ENCODE measurements at places on chromosomes 2 and 18. TPM values are rescaled to one million over a fixed set of nuclear protein-coding genes. Genes with fewer than 3 reads are reported as not detected.

- H3K4me1 ChIP-seq = no peaks in the 10 kb centered on the region
- H3K27me3 ChIP-seq = no peaks in the 10 kb centered on the region
- no peak overlapping the region for H3K27ac ChIP-seq
- H3K36me3 ChIP-seq = no peaks in the 10 kb centered on the region
- peak; percentile 12 for DNase-seq
- no peak overlapping the region for H3K4me3 ChIP-seq
Observed at GRCh38 chr2:157468931-157469708, 25.2 kb upstream of the CYTIP start.

DNA sequence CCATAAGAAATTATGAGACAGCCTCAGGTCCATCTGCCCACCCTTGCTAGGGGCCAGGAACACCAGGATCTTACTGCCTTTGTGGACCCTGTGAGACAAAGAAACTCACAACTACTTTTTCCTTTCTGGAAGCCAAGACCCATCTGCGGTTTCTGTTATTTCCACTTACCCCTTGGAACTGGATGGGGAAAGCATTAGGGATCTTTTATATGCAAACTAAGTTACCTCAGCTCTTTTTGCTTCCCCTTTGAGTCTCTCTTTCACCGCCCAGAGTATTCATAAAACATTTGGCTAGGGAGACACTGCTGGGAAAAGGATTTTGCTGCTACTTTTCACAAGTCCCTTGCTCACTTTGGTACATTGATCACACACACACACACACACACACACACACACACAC lies 95.7 kb downstream of the ZNF385B start:
- H3K27me3 ChIP-seq = no peaks in the 10 kb centered on the region
- DNase-seq = no peak
- H3K4me1 ChIP-seq = no peaks in the 10 kb centered on the region
- H3K4me3 ChIP-seq = no peak overlapping the region
- no peak overlapping the region for H3K27ac ChIP-seq

GRCh38 chr2:17588031-17588430 lies 47.5 kb downstream of the VSNL1 start:
- peak; percentile 17 for DNase-seq
- H3K4me3 ChIP-seq = no peak overlapping the region
- H3K27ac ChIP-seq = no peak overlapping the region
- H3K27me3 ChIP-seq = no peaks in the 10 kb centered on the region

GRCh38 chr2:132598536-132598935 lies 71.5 kb downstream of the LYPD1 start:
- no peaks in the 10 kb centered on the region for H3K27me3 ChIP-seq
- no peak overlapping the region for H3K4me3 ChIP-seq
- no peaks in the 10 kb centered on the region for H3K4me1 ChIP-seq
- H3K27ac ChIP-seq = no peak overlapping the region

DNA sequence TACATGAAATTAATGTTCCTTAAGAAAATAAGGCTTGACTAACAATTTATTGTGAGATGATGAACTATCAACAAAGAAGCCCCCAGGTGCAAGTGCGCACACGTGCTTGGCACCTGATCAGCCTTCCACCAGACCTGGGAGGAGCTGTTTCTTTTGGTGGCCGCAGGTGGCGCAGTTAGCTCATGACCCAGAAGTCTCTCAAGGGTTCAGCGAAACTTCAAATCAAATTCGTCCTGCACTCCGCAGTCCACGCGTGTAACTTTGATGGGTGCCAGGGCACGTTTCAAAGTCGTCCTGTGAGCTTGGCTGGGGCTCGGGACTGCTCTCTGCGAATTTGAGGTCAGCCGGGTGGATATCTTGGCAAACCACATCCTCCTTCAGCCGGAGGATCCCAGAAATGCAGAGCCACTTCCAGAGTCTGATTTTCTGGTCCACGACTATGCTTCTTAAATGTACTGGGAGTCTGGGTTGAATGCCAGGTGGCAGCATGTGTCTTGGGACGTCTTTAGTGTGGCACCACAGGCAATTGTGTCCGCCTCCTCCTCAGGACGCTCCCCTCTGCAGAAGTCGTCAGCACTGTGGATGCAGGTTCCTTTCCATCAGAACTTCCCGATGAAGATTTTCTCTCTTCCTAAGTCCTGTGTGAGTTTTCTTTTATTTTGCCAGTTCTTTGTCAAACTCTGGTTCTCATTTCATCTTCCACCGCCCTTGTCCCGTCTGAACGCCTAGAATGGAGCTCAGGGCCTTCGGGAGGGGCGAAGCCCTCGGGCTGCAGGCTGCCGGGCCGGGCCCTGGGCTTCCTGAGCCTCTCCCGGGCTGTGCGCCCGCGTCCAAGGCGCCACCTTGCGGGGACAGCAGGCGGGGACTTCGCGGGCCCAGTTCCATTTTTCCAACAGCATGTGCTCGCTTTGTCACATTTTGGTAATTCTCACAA lies 61.3 kb upstream of the RAPGEF4 start:
- H3K4me1 ChIP-seq = peaks cover 3% of the 10 kb centered on the region
- H3K36me3 ChIP-seq = no peaks in the 10 kb centered on the region
- H3K27ac ChIP-seq = no peak overlapping the region
- no peak for DNase-seq
- H3K27me3 ChIP-seq = no peaks in the 10 kb centered on the region

GRCh38 chr2:120134263-120134662 lies 88.9 kb downstream of the TMEM185B start:
- no peaks in the 10 kb centered on the region for H3K27me3 ChIP-seq
- H3K36me3 ChIP-seq = no peaks in the 10 kb centered on the region
- DNase-seq = peak; percentile 99
- peak overlapping the region; percentile 30 for H3K27ac ChIP-seq

- H3K27ac ChIP-seq = no peak overlapping the region
- no peak for DNase-seq
- H3K4me3 ChIP-seq = no peak overlapping the region
- H3K4me1 ChIP-seq = no peaks in the 10 kb centered on the region
- H3K36me3 ChIP-seq = no peaks in the 10 kb centered on the region
Observed at GRCh38 chr2:46200100-46200690, 97.0 kb upstream of the EPAS1 start.

- H3K4me1 ChIP-seq = no peaks in the 10 kb centered on the region
- H3K36me3 ChIP-seq = no peaks in the 10 kb centered on the region
- no peak overlapping the region for H3K27ac ChIP-seq
- no peak overlapping the region for H3K4me3 ChIP-seq
- DNase-seq = no peak
- no peaks in the 10 kb centered on the region for H3K27me3 ChIP-seq
Observed at GRCh38 chr2:204078003-204078698, 141.6 kb downstream of the ICOS start.

Gene RNU2-63P
- polyA plus RNA-seq = not detected

GRCh38 chr2:121865914-121866313 lies 110.5 kb downstream of the TSN start:
- H3K27ac ChIP-seq = no peak overlapping the region
- H3K27me3 ChIP-seq = no peaks in the 10 kb centered on the region
- no peak overlapping the region for H3K4me3 ChIP-seq
- H3K4me1 ChIP-seq = peaks cover 3% of the 10 kb centered on the region
- H3K36me3 ChIP-seq = no peaks in the 10 kb centered on the region

All from fibroblast of lung (primary cell).